ENCODE measurements at places on chromosomes 16 and 17.

DNA sequence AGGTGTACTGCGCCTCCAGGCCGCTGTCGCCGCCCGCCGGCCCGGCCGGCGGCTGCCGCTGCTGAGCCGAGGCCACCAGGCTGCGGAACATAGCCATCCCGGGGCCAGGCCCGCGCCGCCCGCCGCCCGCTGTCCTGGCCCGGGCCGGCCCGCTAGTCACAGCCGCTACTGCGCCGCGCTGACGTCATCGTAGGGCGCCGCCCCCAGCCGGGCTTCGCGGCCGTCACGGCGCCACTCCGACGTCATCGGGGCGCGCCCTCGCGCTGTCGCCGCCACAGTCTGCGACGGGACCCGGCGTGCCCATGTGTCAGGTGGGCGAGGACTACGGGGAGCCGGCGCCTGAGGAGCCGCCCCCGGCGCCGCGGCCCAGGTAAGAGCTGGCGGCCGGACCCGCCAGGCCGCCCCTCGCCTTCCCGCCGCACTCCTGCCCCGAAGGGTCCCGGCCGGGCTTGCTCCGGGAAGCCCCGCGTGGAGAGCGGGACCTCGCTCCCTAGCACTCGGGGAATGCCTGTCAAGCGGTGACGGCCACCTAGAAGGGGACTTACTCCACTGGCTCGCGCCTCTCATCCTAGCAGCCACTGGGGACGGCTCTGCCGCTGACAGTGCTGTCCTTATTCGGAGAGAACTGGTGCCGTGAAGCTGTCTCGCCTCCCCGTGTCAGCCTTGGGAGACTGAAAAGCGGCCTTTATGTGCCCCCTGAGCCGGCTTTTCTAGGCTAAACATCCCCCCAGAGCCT is at the start of the genes CTU2 and RNF166:
Gene CTU2, plus strand, starts transcription at position 275 of the 736 bp plus-strand sequence. Its CDS starts 28 bp downstream, at position 303.
Gene RNF166, minus strand, starts transcription at position 180 of the 736 bp plus-strand sequence. Its CDS starts 83 bp downstream, at position 97.
- DNase-seq: peak; percentile 97

- no peak for DNase-seq
Measured at GRCh38 chr16:71557299-71557698, 19.6 kb downstream of the TAT start.

DNA sequence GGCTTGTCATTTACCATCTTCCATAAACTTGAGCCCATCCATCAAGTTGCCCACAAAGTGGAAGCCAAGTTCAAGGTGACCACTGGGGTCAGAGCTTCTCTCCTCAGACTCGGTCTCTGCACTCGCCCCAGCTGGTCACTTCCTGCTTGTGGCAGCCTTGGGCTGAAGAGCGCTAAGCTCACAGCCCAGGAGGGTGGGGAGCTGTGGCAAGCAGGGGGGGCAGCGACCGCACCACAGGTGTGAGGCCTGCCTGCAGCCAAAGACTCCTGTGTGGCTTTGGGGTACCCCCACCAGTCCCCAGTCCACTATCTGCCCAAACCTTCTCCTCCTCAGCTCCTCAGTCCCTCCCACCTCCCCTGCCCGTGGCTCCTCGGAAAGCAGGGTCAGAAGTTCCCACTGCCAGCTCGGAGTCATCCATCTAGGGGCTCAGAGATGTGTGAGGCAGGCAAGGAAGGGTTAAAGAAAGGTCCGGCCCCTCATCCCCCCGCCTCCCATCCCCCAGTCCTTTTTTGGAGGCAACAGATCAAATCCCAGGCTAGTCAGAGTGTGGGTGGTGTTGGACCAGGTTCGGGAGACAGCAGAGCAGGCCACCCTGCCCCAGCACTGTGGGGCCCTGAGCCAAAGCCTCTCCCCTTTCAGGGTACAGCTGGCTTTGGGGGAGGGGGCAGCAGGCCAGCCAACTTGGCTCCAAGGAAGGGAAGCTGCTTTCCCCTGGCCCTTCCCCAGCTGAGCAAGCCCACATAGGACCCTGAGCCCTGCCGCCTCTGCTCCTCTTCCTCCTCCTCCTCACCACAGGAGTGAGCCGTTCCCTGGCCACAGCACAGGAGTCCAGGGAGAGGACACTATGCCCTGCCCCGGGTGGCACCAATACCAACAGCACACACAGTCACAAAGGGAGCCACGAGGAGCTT is 3.2 kb downstream of the CSF3 start:
- DNase-seq: no peak

DNA sequence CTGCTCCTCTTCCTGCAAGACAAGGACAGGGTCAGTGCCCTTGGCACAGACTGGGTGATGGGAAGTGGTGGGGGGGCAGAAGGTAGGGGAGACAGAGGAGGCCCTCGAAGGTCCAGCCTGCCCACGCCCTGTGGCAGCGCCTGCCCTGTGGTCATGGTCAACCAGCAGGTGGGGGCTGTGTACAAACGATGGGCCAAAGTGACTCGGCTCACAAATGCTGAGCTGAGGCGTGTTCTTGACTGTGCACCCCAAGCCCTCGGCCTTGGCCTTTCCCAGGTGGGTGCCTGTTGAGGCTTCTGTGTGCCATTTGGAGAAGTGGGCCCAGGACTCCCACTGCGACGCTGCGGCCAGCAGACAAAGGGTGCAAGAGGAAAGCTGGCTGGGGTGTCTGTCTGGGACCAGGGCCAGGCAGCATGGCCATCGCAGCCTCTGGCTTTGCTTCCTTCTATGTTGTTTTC is 22.6 kb downstream of the MXRA7 start:
- peak; percentile 41 for DNase-seq

- DNase-seq: no peak
Measured at GRCh38 chr17:73725794-73726515, 81.7 kb upstream of the SDK2 start.

DNA sequence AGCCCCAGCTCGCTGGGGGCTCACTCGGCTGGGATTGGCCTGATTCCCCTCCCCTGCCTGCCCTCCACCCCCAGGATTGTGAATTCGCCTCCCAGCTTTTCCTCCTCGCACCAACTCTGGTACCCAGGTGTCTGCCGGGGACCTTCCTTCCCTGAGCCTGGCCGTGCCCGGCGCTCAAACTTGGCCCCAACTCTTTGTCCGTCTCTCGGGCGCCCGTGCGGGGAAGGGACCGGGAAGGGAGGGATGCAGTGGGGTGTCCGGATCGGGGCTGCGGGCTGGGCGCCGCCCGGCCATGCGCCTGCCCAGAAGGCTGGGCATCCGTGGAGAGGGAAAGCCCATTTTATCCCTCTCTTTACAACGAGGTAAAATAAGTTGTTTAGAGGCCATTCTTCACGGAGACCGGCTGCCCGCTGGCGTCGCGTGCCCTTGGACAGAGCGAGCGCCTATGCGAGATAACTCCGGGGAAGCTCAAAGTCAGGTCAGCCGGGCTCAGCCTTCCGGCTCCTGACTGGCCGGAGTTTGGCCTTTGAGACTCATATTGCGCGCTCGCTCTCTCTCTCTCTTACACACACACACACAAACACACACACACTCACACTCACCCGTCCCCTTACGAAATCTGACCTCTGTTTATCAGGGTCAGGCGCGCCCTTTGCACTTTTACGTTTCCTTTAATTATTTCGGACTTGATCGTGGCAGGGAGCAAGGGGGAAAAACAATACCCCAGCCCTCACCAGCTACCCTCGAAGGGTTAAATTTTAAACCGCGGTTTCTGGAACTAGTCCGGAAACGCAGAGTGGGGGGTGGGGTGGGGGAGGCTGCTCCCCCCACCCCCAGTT is 774 bp upstream of the MAF start:
- DNase-seq: peak; percentile 26

- DNase-seq: no peak
Measured at GRCh38 chr17:7884581-7885366, 3.8 kb upstream of the CHD3 start.

DNA sequence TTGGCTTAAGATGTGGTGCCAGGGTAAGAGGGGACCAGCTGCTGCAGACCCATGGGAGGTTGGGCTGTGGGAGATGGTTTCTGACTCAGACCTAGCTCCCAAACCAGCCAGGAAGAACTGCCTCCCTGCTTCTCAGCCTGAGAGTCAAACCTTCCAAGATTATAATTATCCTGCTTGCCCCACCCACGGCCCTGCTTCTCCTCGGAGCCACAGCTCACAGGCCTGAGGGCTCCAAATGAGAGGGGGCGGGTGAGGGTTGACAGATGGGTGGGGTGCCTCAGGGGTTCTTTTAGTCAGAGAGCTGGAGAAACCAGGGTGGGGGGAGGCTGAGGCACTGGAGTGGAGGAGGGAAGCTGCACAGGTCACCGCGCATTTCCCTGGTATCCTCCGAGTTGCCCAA is 28.7 kb upstream of the GRIN2A start:
- DNase-seq: no peak

DNA sequence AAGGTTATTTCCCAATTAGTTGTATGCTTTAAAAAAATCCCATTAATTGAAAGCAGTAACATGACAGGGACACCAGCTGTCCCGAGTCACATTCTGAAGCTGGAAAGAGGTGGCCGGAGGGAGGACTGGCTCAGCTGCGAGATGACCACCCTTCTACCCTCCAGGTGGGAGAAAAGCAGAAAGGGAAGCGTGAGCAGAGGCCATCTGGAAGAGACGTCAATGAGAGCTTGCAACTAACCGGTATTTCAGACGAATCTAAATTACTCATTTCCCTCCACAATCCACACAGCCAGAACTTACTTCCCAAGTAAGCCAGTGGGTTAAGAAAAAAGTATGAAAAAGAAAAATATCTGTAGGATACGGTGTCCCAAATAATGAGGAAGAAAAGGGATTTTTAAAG is 28.5 kb upstream of the SLC38A8 start:
- no peak for DNase-seq

- no peak for DNase-seq
Measured at GRCh38 chr16:27498916-27499658, 50.6 kb downstream of the GTF3C1 start.

- DNase-seq: peak; percentile 32
Measured at GRCh38 chr16:73000020-73000906, 47.7 kb downstream of the ZFHX3 start.

DNA sequence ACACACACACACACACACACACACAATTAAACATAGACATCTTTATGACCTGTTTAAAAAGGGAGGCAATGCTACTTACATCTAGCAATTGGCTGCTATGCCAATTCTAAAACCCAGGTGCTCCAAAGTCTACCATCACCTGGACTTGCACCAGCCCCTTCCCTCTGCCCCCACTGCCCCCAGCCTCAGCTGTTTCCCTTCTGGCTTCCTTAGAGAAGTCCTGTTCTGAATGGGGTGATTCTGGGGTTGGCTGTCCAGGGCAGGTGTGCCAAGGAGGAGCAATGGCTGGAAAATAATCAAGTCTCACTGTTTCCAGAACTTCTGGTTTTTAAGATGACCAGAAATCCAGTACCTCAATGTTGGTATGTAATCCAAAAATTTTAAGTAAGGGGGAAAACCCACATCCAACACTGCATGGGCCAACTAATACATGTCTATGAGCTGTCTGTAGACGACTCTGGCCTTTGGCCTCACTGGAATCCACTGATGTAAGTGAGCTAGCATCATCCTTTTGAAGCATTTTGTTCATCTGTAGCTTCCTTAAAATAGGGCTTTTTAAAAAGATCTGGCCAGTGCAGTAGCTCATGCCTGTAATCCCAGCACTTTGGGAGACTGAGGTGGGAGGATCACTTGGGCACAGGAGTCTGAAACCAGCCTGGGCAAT is 2.1 kb downstream of the IFT20 start:
- DNase-seq: no peak

DNA sequence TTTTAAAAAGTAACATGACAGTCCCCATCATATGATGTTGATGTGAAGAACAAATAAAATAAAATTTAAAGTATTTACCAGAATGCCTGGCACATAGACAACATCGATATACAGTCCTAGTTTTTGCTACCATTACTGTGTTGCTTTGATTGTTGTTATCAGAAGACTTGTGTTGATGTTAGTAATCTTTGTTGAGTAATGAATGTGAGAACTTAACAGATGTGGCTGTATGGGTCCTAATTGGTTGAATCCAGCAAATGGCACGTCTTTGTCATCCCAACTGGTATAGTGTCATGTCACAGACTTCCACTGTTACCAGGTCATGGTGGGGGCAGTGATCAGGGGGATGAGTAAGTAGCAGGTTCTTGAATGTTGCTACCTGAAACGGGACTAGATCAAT is 1151.4 kb upstream of the CDH8 start:
- DNase-seq: no peak

GRCh38 chr17:36683387-36683786 is 82.0 kb downstream of the MRM1 start:
- no peak for DNase-seq

DNA sequence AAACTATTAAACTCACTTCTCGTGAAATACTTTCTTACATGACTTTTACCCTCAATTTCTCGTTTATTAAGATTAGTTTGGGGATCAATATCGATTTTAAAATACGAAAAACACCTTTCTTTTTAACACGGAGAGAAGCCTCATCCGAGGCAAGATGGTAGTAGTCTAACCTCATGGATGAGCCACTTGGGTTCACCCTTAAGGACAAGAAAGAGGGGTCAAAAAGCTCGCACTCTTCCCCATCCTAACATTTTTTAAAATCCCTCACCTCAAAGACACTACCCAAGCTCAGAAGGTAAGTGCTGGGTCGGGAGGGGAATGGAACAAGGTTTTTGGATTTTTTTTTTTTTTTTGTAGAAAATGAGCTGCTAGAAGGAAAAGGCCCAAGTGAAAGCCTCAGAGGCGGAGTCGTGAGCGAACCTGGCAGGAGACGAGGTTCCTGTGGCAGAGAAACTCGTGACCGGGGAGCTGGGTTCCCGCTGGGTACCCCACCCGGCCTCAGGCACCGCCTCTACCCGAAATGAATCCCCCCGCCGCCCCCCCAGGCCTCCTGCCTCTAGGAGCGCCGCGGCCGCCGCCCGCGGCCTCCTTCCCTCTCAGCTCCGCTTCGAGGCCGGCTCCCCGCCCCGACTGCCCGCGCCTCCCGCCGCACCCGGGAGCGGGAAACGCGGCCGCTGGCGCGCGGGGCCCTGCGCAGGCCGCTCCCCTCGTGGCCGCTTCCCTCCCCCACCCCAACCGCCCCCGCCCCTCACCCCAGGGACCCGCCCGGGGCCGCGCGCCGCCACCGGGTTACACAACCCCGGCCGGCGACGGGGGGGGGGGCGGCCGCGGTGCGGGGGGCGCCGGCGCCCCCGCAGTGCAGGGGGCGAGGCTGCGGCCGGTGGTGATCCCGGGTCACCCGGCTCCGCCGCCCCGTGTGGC is 1.6 kb downstream of the NUFIP2 start:
- peak; percentile 33 for DNase-seq

DNA sequence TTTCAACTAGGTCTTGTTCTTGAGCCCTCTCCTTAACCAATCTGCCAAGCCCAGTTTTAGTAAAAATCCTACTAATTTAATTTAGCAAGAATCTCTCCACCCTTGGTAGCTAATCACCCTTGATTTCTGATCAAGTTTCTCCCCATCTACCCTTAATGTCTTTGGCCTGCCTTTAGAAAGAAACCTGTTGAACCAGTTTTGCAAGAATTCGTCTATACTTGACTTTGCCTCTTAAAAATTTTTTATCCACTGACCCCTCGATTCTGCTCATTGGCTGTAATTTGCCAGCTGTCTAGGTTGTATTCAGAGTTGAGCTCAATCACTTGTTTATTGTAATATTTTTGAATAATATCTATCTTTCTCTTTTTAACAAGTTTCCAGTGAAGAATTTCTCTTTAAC is 1138.5 kb downstream of the CDH11 start:
- no peak for DNase-seq

DNA sequence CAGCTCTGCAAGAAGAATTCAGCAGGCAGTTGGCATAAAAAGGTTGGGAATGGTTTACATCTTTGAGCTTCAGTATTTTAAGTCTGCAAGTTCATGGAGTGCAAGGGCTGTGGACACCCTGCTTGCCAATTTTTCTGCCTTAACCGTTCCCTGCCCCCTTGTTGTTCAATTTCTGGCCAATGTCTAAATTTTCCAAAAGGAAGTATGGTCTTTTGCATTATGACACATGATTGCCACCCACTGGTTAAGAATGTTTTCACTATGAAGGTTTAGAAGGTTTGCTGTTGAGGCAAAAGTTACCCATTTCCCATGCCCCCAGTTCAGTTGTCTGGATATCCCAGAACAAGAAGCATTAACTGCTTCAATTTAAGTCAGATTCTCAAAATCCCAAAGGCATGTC is 441.9 kb downstream of the CDH13 start:
- no peak for DNase-seq
